ENCODE measurements at places on chromosomes 1 and 21.
A peak's percentile ranks its signal among the peaks of the same experiment; 100 is the strongest.

DNA sequence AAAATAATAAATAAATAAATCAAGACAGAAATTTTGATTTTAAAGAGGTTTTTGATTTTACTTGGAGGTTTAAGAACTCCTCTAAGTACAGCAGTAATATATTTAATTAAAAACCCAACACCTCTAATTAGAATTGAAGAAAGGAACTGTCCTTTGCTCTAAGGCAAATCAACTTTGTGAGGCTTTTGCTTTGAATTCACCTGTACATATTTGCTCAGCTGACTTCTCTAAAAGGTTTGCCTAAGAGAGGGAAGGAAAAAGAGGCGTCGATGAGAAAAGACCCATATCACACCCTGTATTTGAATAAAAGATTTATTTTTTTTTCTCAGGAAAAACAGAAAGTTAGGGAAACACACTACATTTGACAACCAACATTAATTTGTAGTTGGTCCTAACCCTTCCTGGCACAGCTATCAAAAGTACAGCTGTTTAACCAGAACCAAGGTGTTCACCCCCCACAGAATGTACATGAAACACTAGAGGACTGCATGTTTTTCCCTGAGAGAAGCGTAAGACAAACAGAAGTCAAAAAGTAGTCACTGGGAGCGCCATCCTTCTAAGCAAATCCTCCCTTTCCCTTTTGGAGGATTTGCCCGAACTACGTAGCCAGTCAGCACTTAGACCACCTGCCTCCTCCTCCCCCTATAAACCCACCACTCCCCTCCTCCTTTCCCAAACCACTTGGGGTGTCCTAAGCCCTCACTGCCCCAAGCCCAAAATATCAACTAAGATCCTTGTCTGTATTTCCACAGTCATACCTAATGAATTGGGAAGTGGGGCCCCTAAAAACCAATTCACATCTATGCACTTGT, 4.9 kb downstream of the MCL1 start:
- no peak for DNase-seq

GRCh38 chr21:29534448-29534847, 235.7 kb downstream of the BACH1 start:
- no peak for DNase-seq

DNA sequence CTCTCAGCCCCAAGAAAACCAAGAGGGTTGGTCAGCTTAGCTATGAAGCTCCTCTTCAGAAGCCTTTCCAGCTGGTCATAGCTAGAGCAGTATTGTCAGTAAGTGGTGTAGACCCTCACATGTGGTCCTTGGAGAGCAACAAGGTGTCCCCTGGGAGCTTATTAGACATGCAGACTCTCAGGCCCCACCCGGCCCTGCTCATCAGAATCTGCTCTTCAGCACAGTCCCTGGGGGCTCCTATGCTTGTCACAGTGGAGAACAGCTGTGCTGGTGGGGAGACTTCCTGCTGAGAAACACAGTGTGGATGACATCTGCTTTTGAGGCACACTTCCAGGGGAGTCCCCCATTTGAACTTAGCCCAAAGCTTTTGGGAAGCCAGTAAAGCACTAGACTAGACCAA, 21.9 kb upstream of the NEK2 start:
- no peak for DNase-seq

- no peak for DNase-seq
These were observed 79.6 kb downstream of the NME7 start for GRCh38 chr1:169288011-169288414.

- DNase-seq: no peak
These were observed 89.0 kb downstream of the URB2 start for GRCh38 chr1:229714964-229715603.

- DNase-seq: peak; percentile 13
These were observed 1.9 kb downstream of the ELAVL4 start for GRCh38 chr1:50110656-50111055.

DNA sequence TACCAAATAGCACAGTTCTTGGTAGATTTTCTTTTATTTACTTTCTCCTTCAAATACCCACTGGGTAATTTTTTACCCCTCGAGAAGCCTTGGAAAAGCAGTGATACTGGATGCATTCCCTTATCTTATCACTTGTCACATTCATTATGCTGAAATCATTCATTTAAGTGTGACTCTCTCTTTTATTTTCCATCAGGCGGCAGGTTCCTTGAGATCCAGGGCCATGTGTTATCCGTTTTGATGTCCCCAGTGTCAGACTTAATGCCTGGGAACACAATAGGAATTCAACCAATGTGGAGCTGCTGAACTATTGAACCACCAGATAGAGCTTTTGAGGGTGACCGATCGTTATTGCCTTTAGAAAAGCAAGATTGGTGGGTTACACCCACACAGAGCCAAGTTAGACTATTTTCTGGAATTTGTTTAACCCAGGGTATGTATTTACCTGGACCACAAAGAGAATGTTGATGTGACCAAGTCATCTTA, 51.5 kb upstream of the ATP5PO start:
- no peak for DNase-seq

DNA sequence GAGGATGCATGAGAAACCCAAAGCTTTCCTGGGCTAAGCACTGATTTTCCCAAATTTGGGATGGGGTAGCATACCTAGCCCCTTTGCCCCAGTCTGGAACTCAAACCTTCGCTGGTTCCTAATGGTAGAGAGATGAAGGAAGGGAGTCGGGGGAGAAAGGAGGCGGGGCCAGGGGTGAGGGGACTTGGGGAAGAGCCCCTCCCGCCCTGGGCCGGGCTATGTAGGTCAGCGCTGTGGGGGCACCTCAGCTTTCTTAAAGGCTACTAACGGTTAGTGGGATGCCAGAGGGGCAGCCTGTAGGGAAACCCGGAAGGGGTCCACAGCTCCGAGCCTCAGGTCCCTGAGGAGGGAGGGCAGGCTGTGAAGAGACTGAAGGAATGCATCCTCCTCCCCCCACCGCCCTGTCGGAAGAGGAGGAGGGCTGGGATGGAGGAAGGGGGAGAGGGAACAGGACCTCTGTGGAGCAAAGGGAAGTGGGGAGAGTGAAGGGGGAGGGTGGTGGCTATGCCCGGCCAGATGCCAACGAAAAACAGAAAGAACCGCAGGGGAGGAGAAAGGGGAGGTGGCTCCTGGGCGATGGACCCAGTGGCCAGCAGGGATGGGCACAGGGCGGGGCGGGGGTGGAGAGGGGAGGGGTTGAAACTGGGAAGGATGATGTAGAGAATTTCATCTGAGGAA, 1.3 kb downstream of the CADM3 start:
- no peak for DNase-seq

DNA sequence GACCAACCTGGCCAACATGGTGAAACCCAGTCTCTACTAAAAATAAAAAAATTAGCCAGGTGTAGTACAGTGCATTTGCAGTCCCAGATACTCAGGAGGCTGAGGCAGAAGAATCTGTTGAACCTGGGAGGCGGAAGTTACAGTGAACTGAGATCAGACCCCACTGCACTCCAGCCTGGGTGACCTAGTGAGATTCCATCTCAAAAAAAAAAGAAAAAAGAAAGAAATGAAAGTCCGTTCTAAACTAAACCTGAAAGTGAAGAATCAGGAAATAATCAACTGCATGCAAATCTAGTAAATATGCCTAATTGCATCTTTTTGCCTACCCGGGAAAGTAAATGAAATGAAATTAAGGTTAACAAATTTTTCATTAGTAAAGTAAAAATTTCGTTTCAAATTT, 99.6 kb downstream of the ZZZ3 start:
- no peak for DNase-seq

- no peak for DNase-seq
These were observed 2.2 kb downstream of the GAS5 start for GRCh38 chr1:173865468-173866164.

- no peak for DNase-seq
These were observed 173.1 kb upstream of the GALNT2 start for GRCh38 chr1:229893762-229894444.

GRCh38 chr1:46747683-46748288, 28.9 kb upstream of the EFCAB14 start:
- no peak for DNase-seq

- DNase-seq: no peak
These were observed 164.6 kb downstream of the KCTD3 start for GRCh38 chr1:215731699-215732098.

DNA sequence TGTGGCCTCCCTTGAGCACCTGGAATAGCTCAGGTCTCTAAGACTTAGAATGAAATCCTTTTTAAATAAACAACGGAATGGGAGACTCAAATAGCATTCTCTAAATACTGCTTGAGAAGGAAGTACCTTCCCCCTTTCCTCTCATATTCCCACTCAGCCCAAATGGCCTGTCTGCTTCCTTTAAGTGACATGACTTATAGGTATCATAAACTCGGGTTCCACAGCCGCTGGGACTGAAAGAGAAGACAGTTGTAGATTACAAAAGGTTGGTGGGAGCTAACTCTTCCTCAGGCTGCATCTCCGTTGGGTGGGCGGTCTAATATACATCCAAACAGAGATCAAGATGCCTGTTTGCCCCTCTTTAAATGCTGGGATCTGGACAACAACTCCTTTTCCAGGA, 1.2 kb upstream of the HMCN1 start:
- DNase-seq: no peak

GRCh38 chr21:14523234-14523633, 22.9 kb downstream of the SAMSN1 start:
- DNase-seq: no peak

DNA sequence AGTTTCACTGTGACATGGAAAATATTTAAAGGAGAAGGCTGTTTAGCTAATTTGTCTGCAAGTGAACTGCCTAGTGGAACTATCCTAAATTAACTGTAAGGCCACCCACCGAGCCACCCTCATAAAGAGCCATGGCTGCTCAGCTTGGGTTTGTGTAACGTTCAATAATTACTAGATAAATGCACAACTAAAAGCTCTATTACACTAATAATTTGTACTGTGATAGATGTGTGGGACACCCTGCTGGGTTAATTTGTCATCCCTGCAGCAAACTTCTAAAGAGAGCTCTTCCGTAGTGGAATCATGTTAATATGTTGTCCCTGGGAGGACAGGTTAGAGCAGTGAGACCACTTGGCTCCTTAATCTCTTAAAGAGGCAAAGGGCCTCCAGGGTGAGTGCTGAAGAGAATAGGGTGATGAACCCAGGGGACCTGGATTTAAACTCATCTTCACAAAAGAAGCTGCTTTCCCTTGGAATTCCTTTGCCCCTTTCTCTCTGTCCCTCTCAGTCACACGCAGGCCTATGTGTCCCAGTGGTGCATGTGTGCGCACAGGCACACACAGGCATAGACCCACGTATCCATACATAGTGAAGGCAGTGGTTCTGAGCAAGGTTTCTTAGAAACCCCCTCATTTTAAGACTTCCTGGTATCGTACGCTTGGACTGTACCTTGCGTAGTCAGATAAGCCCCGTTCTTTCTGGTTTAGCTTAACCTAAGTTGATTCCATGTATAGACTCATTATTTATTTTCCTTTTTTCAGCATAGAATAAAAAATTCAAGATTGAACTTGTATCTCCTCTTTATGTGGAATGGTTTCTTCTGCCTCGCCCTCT, 310.3 kb downstream of the NFIA start:
- no peak for DNase-seq

DNA sequence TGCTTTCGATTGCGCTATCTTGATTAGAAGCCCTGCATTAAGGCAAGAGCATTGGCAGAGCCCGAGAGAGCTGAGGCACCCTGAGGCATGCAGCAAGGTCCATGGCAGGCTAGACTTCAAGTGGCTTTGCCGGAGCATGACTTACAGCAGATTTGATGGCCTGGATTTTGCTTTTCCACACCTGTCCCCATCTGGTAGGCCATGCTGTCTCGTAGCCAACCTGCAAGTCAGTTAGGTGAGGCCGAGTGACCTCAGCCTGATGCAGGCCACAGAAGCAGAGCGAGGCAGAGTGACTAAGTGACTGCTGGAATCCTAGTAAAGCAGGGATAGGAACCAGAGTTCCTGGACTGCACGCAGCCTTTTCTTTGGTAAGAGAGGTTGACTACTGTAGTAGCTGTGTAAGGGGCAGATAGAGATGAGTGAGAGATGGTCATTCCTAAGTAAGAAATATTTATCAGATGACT, 148.9 kb downstream of the PBX1 start:
- no peak for DNase-seq

DNA sequence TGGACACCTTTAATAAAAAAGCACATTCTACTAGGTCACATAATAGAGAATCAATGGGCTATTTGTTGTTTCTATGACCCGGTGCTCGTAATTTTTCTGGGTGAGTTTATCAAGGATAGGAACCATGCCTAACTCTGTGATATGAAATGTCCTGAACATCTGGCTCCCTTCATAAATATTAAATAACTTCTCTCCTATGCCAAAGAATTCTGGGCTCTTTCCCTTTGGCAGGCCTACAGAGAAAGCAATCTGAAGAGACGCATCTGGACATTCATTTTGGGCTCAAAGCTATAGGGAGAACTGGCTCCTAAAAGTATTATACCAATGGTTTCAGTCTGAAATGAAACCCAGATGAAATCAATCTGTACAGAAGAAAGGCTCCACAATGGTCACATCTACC, 38.8 kb upstream of the ANGPTL7 start:
- DNase-seq: no peak

DNA sequence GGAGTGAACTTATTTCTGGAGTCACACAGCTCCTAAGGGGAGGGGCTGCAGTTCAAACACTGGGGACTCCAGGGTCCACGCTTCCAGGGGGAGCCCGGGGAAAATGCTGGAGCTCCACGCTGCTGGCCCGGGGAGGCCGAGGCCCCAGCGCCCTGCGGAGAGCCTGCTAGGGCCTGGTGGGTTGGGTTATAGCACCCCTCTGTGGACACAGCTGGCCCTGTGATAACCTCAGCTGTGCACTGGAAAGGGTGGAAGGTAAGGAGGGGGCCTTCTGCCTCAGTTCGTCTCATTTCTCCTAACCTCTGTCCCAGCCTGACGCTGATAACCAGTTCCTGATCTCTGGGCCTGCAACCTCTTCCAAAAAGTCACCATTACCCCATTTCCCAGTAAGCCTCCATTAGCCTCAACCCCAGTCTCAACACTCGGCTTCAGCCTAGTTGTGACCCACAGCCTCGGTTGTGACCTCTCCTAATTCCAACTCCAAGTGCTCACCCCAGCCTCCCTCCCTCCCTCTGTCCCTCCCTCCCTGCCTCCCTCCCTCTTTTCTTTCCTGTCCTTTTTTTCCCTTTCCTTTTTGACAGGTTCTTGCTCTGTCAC, 7.1 kb downstream of the NBL1 start:
- no peak for DNase-seq

DNA sequence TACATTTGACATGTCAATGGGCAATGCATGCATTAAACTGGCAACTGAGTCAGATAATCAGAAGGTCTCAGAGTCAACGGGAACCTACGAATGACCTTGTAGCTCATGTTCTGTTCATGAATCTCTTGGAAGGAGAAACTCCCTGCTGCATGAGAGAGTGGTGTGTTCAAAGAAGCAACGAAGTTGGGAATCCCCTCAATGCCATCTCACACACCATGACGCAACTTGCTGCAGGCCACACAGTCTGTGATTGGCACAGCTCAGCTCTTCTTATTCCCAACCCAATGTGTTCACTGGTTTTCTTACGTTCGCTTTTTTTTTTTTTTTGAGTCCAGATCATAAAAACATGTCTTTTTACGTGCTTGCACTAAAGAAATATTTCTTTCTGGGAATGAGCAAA, 53.5 kb upstream of the PRDM2 start:
- DNase-seq: no peak

GRCh38 chr21:45622416-45623097, 21.0 kb upstream of the PCBP3 start:
- no peak for DNase-seq

- DNase-seq: no peak
These were observed 4.5 kb downstream of the E2F2 start for GRCh38 chr1:23526329-23527041.
